ENCODE measurements at places on chromosomes 1 and 21.

DNA sequence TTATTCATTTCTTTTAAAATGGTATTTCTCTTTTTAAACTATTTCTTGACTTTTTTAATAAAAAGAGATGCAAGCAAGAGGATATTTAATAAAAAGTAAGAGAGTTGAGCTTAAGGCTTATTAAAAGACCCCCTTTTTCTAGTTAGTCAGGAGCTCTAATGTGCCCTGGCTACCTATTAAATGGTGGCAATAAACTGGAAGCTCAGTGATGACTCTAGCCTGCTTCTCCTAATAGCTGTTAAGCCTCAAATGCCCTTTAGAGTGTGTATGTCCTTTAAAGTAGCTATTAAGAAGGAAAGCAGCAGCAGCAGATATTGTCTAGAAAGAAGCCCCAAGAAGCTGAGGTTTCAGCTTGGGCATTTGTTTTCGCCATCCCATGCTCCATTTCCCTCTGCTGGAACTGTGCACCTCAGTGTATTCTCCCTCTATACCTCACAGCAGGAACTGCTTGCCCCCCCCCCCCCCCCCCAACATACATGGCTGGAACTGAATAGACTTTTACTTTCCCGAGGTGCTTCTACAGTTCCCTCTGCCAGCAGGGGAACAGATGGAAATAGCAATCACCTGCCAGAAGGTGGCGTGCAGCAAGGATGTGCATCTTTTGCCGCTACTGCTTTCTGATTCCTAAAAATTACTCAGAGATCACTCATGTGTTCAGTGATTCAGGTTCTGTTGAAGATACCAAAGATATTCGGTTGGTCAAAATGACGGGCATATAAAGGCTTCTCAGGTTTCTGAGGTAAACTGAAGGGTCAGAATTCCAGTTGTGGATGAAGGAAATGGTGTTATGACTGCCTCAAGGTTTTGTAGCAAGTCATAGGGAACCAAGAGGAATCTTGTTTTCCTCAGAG, 2.5 kb downstream of the RGS4 start:
- peaks cover 20% of the 10 kb centered on the region for H3K27me3 ChIP-seq
- no peak overlapping the region for H3K4me3 ChIP-seq
- DNase-seq, result peak; percentile 56
- H3K36me3 ChIP-seq, result no peaks in the 10 kb centered on the region
- H3K27ac ChIP-seq, result no peak overlapping the region

- no peak for DNase-seq
- H3K27me3 ChIP-seq, result no peaks in the 10 kb centered on the region
- H3K36me3 ChIP-seq, result no peaks in the 10 kb centered on the region
- peaks cover 98% of the 10 kb centered on the region for H3K4me1 ChIP-seq
Observed at GRCh38 chr1:160626509-160627342, 20.1 kb downstream of the SLAMF1 start.

- no peaks in the 10 kb centered on the region for H3K27me3 ChIP-seq
- DNase-seq, result no peak
- no peaks in the 10 kb centered on the region for H3K36me3 ChIP-seq
- peak overlapping the region; percentile 62 for H3K4me3 ChIP-seq
- peaks cover 19% of the 10 kb centered on the region for H3K4me1 ChIP-seq
- peak overlapping the region; percentile 60 for H3K27ac ChIP-seq
Observed at GRCh38 chr1:54764922-54765561, 719 bp upstream of the PARS2 start.

GRCh38 chr1:215529111-215529510, 38.0 kb upstream of the KCTD3 start:
- no peak for DNase-seq
- peaks cover 4% of the 10 kb centered on the region for H3K27me3 ChIP-seq
- no peak overlapping the region for H3K27ac ChIP-seq

DNA sequence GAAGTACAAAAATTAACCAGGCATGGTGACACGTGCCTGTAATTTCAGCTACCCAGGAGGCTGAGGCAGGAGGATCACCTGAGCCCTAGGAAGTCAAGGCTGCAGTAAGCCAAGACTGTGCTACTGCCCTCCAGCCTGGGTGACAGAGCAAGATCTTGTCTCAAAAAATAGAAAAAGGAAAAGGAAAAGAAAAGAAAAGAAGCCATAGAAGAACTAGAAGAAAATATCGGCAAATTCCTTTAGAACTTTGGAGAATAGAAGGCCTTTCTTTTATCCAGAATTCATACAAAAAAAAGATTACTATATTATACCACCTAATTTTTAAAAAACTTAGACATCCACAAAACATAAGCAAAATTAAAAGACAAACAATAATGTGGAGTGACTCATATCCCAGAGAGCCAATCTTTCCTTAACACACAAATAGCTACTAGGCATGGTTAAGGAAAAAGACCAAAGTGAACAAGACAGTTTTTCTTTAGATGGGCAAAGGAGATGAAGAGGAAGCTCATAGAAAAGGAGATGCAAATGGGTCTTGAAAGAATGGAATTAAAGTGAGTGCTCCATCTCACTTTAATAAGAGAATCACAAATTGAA, 251.1 kb upstream of the IRF2BP2 start:
- H3K4me3 ChIP-seq, result no peak overlapping the region
- no peaks in the 10 kb centered on the region for H3K4me1 ChIP-seq
- H3K36me3 ChIP-seq, result no peaks in the 10 kb centered on the region
- no peak for DNase-seq

- no peak for DNase-seq
- H3K36me3 ChIP-seq, result no peaks in the 10 kb centered on the region
- no peaks in the 10 kb centered on the region for H3K4me1 ChIP-seq
- peaks cover 2% of the 10 kb centered on the region for H3K27me3 ChIP-seq
- no peak overlapping the region for H3K4me3 ChIP-seq
- H3K27ac ChIP-seq, result no peak overlapping the region
Observed at GRCh38 chr1:161702250-161702649, 4.8 kb upstream of the FCRLA start.

- DNase-seq, result no peak
- no peak overlapping the region for H3K27ac ChIP-seq
- no peaks in the 10 kb centered on the region for H3K4me1 ChIP-seq
- no peak overlapping the region for H3K4me3 ChIP-seq
Observed at GRCh38 chr1:182185136-182185535, 123.6 kb upstream of the ZNF648 start.

GRCh38 chr1:7153464-7153863, 368.2 kb downstream of the CAMTA1 start:
- no peaks in the 10 kb centered on the region for H3K36me3 ChIP-seq
- no peak for DNase-seq
- no peak overlapping the region for H3K4me3 ChIP-seq
- no peak overlapping the region for H3K27ac ChIP-seq

DNA sequence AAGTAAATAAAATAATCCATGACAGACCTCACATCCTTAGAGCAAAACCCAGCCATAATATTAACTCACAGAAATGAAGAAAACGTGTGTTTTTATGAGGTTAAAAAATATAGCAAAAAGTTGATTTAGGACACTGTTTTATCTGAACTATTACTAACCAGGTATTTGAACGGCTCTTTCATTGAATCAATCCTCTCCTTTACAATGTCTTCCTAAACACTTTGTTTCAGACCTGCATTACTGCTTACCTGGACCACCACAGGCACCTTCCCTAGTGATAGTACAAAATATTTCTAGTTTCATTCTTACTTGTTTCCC, 25.0 kb downstream of the TBX15 start:
- no peaks in the 10 kb centered on the region for H3K36me3 ChIP-seq
- H3K27me3 ChIP-seq, result peaks cover 3% of the 10 kb centered on the region
- no peak overlapping the region for H3K4me3 ChIP-seq
- H3K27ac ChIP-seq, result no peak overlapping the region
- H3K4me1 ChIP-seq, result no peaks in the 10 kb centered on the region

DNA sequence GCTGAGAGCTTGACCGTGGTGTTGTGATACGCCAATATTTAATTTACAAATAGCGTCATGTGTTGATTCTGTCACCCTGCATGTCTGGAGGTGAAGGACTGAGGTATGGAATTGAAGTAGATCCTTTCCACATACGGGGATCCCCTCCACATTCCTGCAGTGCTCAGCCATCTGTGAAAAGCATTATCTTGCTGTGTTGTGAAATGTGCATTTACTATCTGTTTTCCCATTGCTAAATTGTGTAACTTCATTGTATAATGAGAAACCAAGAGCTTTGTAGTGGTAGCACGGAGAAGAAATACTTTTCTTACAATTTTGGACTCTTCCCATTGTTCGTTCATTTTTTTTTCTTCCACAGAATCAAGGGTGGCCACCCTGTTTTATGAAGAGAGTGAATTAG, 577.3 kb upstream of the ZP4 start:
- no peaks in the 10 kb centered on the region for H3K27me3 ChIP-seq
- no peaks in the 10 kb centered on the region for H3K36me3 ChIP-seq
- no peak for DNase-seq
- no peaks in the 10 kb centered on the region for H3K4me1 ChIP-seq
- H3K27ac ChIP-seq, result no peak overlapping the region

DNA sequence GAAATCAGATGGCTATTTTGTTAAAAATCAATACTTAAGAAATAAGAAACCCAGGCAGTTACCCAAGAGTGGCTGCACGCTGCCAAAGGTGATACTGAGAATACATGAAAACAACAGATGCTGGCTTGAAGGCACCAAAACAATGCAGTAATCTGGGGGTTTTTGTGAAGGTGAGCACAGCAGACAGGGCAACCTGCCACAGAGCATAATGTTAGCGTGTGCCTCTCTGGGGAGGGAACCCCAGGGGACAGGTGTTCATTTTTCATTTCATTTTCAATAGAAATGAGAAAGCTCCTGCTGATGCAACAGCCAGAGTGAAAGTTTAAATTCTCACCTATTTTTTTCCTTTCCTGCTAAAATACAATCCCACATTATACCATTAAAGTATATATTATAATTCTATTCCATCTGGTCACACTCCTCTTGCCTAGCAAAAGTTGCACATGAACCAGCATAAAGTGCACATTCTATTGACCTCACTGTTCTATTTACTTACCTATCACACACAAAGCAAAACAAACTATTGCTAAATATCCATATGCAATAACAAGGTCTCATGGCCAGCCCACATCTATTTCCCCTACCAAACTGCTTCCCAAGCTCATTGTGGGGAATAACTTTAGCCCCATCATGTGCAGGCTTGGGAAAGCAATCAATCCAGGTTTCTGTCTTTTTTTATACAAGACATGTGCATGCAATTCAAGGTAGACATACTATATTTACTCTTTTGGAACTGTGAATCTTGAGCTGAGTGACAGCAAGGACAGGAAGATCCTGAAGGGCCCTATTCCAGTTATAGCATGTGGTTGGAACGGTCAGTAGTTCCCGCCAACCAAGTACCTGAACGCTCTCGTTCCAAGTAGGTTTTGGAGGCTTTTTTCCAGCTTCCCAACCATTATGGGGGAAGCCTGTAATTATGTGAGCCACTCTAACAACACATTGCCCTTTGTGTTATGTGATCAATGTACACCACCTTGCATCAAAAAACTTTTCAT, 173.6 kb downstream of the RERE start:
- no peak for DNase-seq
- no peak overlapping the region for H3K27ac ChIP-seq
- peaks cover 6% of the 10 kb centered on the region for H3K36me3 ChIP-seq
- no peaks in the 10 kb centered on the region for H3K4me1 ChIP-seq
- H3K4me3 ChIP-seq, result no peak overlapping the region

DNA sequence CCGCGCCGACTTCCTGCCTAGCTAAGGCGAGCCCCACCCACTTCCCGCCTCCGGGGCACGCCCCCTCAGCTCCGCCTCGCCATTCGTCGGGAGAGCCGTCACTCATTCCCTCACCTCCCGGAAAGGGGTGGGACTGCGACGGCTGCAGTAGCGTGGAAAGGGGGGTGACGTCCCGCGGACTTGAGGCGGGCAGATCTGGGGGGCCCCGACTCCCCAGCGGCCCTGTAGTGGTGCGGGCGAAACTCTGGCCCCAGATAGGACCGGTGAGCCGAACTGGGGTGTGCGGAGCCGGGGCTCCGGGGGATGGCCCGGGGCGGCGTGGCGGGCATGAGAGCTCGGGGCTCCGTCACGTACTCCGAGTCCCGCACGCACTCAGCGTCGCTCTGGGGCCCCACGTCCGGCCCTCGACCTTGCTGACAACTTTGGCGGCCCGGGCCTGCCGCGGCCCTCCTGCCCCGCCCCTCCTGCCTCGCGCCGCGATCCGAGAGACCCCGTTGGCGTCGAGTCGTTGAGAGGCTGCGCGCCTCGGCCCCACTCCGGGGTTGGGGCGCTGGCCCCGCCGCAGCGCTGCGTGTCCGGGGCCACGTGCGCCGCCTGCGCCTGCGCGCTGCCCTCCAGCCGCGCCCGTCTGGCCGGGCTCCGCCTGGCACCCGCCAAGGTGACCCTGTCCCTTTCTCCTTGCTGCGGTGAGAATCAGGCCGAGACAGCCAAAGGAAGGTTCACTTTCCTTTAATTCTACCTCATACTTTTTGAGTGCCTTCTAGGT, 395 bp upstream of the ENO1 start:
- peak; percentile 98 for DNase-seq
- peak overlapping the region; percentile 91 for H3K27ac ChIP-seq

- peaks cover 20% of the 10 kb centered on the region for H3K4me1 ChIP-seq
- peaks cover 3% of the 10 kb centered on the region for H3K36me3 ChIP-seq
- H3K27me3 ChIP-seq, result no peaks in the 10 kb centered on the region
- H3K27ac ChIP-seq, result no peak overlapping the region
Observed at GRCh38 chr1:26538480-26539412, 9.2 kb downstream of the RPS6KA1 start.

GRCh38 chr1:33151116-33151515, 30.7 kb downstream of the TRIM62 start:
- H3K4me1 ChIP-seq, result peaks cover 19% of the 10 kb centered on the region
- H3K27me3 ChIP-seq, result no peaks in the 10 kb centered on the region
- no peak for DNase-seq
- H3K27ac ChIP-seq, result no peak overlapping the region
- peaks cover 26% of the 10 kb centered on the region for H3K36me3 ChIP-seq

GRCh38 chr1:108551137-108551862, 8.6 kb upstream of the EEIG2 start:
- no peaks in the 10 kb centered on the region for H3K27me3 ChIP-seq
- DNase-seq, result no peak
- H3K4me3 ChIP-seq, result no peak overlapping the region
- no peak overlapping the region for H3K27ac ChIP-seq

GRCh38 chr1:17831597-17831996, 76.5 kb downstream of the ACTL8 start:
- DNase-seq, result peak; percentile 54
- no peaks in the 10 kb centered on the region for H3K4me1 ChIP-seq
- H3K27ac ChIP-seq, result no peak overlapping the region
- no peaks in the 10 kb centered on the region for H3K36me3 ChIP-seq

GRCh38 chr1:40047769-40048168, 7.2 kb downstream of the CAP1 start:
- H3K4me1 ChIP-seq, result peaks cover 12% of the 10 kb centered on the region
- H3K36me3 ChIP-seq, result peaks cover 29% of the 10 kb centered on the region
- no peaks in the 10 kb centered on the region for H3K27me3 ChIP-seq

- H3K4me3 ChIP-seq, result no peak overlapping the region
- H3K27me3 ChIP-seq, result peaks cover 9% of the 10 kb centered on the region
- no peak overlapping the region for H3K27ac ChIP-seq
- peak; percentile 13 for DNase-seq
- H3K36me3 ChIP-seq, result no peaks in the 10 kb centered on the region
Observed at GRCh38 chr1:230797942-230798365, 50.8 kb downstream of the CAPN9 start.

Data from DND-41 (cell line).